ENCODE measurements at places on chromosomes 16 and 17. TPM values are rescaled to one million over a fixed set of nuclear protein-coding genes. Genes with fewer than 3 reads are reported as not detected.

Gene ABCA8
- 35.5 TPM for total RNA-seq

- no peak for DNase-seq
Measured at GRCh38 chr17:59534583-59534982, 30.8 kb upstream of the DHX40 start.

Gene SAP30BP
- 47.2 TPM for total RNA-seq

DNA sequence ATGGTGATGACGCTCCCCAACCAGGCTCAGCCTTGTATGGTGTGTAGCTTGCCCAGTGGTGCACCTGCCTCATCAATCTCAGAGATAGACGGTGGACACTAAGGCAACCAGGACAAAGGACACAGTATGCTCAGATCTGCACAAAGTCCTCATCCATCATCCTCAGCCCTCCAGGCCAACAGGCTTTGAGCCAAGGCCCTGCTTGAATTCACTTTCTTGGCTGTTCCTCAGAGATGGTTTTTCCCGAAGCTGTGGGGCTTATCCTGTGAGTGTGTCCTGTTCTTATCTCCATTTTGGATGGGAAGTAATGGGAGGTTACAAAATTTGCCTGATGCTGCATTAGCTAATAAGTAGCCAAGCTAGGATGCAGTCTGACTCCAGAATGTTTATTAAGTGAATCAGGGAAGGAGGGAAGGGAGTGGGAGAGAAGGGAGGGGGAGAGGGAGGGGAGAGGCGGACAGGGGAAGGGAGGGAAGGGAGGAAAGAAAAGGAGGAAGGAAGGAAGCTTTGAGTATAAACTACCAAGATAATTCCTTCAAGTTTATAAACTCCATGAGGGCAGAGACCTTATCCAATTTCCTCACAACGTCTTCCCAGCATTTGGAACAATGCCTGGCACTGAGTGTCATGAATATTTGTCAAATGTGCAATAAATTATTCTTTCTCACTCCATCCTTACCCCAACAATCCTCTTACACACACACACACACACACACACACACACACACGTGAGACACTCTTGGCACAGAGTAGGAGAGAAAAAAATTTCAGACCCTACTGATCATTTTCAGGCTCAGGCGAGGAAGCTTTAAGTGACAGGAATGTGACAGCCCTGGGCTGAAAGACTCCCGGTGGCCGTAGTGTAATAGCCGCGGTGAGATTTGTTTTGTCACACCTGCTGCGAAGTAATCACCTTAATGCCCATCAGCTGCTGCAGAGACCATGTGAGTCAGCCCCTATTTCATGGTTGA lies 84.3 kb downstream of the BMERB1 start:
- DNase-seq: peak; percentile 46

DNA sequence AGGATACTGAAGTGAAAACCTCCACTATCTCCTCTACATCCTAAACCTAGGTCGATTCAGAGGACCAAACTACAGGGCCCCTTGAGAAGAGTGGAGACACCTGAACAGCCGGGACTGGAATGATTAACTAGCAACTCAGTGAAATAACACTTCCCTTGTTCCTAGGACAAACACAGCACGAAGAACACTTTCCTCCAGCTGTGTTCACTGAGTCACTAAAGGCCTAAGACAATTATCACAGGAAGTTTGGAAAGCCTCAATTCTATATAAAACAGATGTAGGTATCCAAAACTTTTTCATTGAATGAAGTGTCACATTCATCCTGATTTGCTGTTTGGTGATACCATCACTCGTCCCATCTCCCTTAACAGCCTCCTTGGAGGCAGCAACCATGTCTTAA lies 15.5 kb upstream of the CUEDC1 start:
- no peak for DNase-seq

Gene NPTX1
- not detected for total RNA-seq

Gene PDE6G
- total RNA-seq: not detected

- no peak for DNase-seq
Measured at GRCh38 chr16:73337373-73338296, 289.7 kb upstream of the ZFHX3 start.

Gene CSH2
- total RNA-seq: not detected

Gene CACNG5
- not detected for total RNA-seq

DNA sequence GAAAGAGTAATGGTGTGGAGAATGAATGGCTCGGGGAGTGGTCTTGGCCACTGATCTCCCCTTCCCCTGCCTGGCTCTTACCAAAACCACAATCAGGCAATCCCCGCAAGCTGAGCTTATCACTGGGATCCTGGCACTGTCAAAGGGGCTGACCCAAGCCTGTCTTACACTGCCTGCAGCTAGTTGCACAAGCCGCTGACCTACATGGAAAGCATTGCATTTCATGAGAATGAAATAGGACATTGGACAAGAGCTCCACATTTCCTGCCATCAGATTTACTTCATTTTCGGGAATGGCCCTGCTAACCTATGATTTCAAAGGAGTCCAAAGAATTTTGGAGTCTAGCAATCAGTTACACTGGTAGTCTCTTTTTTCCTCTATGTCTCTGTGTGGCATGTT lies 146.4 kb downstream of the PCTP start:
- no peak for DNase-seq

DNA sequence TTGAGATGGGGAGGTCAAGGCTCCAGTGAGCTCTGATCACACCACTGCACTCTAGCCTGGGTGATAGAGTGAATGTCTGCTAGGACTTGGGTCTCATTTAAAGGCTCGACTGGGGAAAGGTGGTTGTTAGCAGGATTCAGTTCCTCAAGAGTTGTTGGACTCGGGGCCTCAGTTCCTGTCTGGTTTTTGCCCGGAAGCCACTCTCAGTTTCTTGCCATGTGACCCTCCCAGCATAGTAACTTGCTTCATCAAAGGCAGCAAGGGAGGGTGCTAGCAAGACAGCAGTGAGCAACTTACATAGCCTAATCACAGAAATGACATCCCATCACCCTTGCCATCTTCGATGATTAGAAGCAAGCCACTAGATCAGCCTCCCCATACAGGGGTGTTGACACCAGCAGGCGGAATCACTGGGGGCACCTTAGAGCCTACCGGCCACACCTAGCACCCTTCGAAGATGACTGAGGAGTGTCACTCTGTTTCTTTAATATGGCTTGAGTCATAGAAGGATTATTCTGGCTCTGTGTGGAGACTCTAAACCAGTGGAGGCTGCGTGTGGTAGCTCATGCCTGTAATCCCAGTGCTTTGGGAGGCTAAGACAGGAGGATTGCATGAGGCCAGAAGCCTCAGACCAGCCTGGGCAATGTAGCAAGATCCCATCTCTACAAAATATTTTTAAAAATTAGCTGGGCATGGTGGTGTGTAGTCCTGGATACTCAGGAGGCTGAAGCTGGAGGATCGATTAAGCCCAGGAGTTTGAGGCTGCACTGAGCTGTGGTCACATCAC lies 13.2 kb upstream of the SCNN1B start:
- DNase-seq: no peak

Gene TAT
- not detected for total RNA-seq

GRCh38 chr17:27746881-27747280 lies 53.4 kb downstream of the NOS2 start:
- no peak for DNase-seq

All from left ventricle myocardium inferior (tissue), 1 donor.